ENCODE measurements at places on chromosomes 2 and 18. TPM values are rescaled to one million over a fixed set of nuclear protein-coding genes. Genes with fewer than 3 reads are reported as not detected.

GAD1 gene
- total RNA-seq, result not detected

UGT1A4 gene
- 2.9 TPM for total RNA-seq

CFAP65 gene
- 0.46 TPM for total RNA-seq

DNA sequence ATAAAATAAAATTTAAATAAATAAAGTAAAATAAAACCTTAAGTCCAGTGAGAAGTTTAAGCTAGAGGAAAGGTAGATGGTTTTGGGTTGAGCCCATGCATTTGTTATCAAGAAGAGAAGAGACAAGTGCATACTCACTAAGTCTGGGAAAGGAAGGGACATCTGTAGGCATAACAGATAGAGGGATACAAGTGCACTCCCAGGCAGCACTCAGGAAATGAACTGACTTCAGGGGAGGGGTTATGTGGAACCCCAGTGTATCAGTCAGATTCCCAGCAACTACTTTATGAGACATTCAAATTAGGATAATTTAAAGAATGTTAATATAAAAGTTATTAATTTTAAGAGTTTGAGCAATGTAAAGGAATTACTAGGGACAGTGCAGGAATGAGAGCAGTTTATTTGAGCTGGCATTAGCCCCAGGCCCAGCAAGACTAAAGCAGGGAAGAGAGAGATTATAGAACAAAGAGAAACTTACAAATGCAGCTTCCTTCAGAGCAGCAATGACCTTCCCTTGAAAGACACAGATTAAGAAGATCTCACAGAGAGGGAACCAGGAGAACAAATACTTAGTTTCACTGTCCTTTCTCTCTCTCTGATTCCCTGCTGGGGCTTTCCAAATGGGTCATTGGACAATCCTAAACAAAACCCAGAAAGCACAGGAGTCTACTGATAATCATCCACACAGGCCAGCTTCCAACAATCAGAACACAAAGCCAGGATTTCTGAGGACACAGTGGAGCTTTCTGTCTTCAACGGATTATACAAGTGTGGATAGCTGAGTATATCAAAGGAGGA, 109.7 kb downstream of the ERBB4 start:
- DNase-seq, result no peak

- no peak for DNase-seq
These were observed 162.0 kb downstream of the RTP5 start for GRCh38 chr2:242031481-242032019.

GRCh38 chr2:64768491-64769005, 114.8 kb upstream of the SERTAD2 start:
- peak; percentile 19 for DNase-seq

DNA sequence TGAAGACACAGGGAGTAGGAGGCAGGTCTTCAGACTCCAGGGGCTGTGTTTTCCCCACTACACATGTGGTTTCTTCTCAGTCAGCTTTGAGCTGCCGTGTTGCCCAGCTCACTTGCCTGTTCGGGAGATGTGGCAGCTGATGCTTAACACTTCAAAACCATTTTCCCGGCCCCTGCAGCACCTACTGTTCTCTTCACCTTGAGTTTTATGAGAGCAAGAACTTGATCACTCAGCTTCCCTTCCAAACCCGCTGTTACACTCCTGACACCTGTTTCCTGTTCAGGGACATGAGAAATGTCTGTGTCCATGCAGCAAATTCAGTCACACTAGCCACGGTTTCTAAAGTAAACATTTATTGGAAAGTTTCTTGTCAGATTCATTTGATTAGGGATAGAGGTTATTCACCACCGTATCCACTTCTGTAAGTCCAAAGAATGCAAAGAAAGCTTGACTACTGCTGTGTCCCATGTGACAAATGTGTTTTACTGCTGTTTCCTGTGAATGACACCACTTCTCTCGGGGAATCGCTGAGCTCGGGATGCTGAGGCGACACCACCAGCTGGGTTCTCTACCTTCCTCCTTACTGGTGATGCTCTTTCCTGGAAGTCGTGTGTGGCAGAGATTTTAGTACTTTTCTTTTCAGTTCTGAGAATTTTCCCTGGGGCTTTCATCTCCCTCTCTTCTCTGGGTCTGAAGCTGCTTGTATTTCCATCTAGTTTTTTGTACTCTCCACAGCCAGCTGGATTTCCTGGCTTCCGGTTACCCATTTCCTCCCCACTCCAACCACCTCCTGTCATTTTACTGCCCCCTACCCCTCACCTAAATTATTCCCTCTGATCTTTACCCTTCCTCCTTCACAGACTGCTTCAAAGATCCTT, 91.7 kb downstream of the KLF7 start:
- DNase-seq, result no peak

DNA sequence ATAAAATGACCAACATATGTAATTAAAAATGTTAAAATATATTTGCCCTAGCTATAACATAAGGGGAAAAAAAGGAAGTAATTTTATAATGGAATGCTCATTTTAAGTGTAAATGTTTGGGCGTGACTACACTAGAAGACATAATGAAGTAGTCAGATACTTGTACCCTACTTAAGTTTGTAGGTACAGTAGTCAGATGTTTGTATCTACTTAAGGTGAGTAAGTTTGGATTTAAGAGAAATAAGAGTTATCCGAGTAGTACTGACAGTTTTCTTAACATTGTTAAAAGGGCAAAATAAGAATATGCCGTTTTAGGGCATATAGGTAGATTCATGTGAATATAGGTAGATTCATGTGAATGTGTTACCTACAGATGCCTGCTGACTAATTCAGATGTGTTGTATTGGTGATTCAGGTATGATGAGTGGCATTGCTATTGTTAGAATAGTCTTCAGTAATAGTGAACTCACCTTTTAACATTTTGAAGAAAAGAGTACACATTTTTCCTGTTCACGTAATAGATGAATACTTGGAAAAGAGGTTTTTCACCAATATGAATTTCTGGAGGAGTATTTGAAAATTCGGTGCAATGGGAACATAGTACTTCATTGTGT, 14.9 kb downstream of the VAPA start:
- DNase-seq, result no peak

DNA sequence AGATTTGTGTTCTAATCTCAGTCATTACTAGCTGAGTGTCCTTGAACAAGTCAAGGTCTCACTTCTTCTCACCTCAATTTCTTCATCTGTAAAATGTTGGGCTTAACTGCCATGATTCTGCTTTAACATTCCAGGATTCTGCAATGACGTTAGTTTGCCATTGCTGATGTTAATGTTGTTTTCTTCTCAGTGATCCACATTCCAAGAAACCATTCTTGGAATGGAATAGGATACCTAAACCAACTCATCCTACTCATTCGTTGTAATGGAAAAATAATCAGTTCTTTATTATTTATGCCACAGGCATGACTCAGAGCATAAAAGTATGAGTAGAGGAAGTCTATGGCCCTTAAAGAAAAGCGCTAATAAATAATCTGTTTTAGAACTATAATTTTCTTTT, 140.2 kb upstream of the ETAA1 start:
- no peak for DNase-seq
